ENCODE measurements at places on chromosomes 16 and 17.

- DNase-seq: no peak
Observed at GRCh38 chr16:10782628-10783027, 36.0 kb downstream of the TVP23A start.

DNA sequence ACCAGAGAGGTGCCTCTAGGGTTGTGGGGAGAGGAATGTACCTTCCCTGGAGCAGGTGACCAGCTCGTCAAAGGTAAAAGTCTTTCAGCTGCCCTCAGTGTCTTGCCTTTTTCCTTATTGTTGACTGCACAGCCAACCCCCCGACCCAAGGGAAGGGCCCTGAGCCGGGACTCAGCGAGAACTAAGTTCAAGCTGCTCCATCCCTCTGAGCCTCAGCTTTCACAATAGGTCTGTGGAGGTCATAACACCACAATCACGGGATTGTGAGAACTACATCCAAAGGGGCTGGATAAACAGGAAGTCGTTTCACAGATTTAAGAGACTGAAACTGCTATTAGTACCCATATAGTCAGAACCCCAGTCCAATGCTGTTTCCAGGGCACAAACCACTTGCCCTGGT lies 2.6 kb upstream of the KRT36 start:
- peak; percentile 7 for DNase-seq

DNA sequence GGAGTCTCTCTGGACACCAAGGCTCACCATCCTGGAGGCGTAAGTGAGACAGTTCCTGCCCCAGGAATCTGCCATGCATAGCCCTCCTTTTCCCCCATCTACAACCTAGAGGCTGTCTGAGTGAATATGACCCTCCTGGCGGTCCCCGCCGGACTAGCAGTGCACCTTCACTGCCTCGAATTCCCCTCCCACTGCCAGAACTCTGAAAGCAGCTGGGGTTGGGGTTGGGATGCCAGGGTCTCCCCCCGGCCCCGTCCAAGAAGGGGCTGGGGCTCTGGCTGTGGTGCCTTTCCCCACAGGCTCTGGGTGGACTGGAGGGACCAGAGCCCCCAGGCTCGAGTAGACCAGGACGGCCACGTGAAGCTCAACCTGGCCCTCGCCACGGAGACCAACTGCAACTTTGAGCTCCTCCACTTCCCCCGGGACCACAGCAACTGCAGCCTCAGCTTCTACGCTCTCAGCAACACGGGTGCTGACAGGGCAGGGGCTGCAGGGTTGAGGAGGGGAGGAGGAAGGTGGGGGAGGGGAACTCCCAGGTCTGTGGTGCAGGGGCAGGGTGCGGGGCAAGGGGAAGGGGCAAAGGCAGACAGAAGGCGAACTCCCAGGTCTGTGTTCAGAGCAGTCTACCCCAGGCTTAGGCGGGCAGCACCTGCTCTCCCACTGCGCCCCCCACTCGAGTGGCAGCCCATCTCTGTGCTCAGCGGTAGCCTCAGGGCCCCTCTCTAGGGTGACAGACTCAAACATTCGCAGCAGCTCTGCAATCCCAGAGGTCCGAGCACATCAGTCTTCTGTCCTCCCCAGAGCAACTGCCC lies 1.2 kb downstream of the ZACN start:
- DNase-seq: no peak

DNA sequence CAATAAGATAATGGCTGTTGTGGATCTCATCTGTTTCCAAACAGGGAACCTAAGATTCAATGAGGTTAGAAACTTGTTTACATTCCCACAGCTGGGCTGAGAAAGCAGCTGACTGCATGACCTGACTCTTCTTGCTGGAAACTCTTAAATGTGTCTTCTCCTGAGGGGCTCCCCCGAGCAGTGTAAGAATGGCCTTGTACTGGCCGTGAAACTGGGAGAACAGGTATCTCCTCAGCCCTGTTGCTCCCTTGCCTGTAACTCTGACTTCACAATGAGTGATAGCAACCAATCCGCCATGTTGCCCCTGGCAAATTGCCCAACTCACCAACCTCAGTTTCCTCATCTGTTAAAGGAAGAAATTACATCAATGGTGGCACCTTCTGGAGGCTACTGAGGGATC lies 59.1 kb upstream of the CCL2 start:
- no peak for DNase-seq

GRCh38 chr16:65757064-65757463 lies 609.4 kb upstream of the CDH5 start:
- DNase-seq: no peak
